ENCODE measurements at places on chromosomes 11 and 22.

GRCh38 chr22:50595189-50595588 lies 5.4 kb upstream of the MAPK8IP2 start:
- DNase-seq = no peak

GRCh38 chr11:88689548-88690240 lies 352.2 kb upstream of the CTSC start:
- DNase-seq = no peak

DNA sequence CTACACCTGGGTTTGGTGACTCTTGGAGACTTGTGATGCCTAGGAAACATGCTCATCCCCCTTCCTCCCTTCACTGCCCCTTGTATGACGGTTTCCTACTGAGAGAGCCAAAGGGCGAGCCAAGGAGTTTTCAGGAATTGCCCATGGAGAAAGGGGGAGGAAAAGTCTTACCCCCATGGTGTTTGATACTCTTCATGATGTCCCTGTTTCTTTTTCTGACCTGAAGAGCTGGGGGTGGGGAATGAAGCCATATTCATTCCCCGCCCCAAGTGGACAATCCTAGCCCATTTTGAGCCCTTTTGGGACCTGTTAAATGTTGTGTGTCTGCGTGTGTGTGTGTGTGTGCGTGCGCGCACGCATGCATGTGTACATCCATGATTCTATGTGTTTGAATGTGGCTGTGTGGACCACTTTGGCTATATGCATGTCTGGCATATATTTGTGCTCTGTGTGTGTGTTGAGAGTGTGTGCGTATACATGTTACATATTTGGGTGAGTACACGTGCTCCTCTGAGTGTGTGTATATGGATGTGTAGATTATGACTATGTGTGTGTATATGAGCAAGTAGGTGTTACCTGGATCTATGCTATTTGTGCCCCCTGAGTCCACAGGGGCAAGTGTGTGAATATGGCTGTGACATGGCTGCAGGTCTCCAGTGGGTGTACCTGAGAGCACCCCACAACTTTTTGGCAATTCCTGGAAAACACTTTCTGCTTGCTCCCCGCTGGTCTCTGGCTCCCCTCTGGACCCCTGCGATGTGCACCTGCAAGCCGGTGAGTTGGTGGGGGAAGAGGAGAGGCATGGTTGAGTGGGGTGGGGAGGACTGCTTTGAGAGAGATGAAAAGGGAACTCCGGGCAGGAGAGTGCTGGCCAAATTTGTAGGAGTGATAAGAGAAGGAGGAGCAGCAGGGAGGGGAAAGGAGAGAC lies 24.6 kb downstream of the OTOG start:
- no peak for DNase-seq

GRCh38 chr22:25746012-25746373 lies 4.0 kb downstream of the MYO18B start:
- no peak for DNase-seq

GRCh38 chr11:8231979-8232378 lies 31.7 kb downstream of the LMO1 start:
- no peak for DNase-seq
